ENCODE measurements at places on chromosomes 5 and 9. TPM values are rescaled to one million over a fixed set of nuclear protein-coding genes. Genes with fewer than 3 reads are reported as not detected.

Gene GARIN3
- not detected for polyA plus RNA-seq

Gene RASEF
- polyA plus RNA-seq: not detected

Gene TYRP1
- polyA plus RNA-seq: not detected

Gene PRSS3
- polyA plus RNA-seq: not detected

Gene PNPLA7
- polyA plus RNA-seq: 0.10 TPM

Gene HMMR
- polyA plus RNA-seq: not detected

Gene PTGDS
- polyA plus RNA-seq: 1.5 TPM

Gene PCDHGA10
- not detected for polyA plus RNA-seq

Gene PCDHGB1
- not detected for polyA plus RNA-seq

Gene PRKACG
- not detected for polyA plus RNA-seq

Gene SYK
- polyA plus RNA-seq: 51.1 TPM

Gene TTC23L
- not detected for polyA plus RNA-seq

DNA sequence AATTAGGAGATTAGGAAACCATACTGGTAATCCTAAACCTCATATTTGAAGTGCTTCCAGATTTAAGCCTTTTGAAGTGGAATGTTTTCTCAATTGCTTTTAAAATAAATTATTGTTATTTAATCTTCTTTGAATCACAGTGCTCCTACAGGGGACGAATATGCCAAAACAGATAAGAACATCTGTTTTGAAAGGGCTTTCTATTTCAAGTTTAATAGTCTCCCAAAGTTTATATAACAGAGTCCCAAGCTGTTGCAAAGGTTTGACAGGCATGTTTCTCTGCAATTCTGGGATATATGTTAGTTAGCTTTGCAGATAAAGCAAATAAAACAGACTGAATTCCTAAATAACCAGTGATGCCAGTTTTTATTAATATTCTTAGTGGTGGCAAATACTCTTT is 803.7 kb downstream of the TLE4 start:
- DNase-seq: no peak

DNA sequence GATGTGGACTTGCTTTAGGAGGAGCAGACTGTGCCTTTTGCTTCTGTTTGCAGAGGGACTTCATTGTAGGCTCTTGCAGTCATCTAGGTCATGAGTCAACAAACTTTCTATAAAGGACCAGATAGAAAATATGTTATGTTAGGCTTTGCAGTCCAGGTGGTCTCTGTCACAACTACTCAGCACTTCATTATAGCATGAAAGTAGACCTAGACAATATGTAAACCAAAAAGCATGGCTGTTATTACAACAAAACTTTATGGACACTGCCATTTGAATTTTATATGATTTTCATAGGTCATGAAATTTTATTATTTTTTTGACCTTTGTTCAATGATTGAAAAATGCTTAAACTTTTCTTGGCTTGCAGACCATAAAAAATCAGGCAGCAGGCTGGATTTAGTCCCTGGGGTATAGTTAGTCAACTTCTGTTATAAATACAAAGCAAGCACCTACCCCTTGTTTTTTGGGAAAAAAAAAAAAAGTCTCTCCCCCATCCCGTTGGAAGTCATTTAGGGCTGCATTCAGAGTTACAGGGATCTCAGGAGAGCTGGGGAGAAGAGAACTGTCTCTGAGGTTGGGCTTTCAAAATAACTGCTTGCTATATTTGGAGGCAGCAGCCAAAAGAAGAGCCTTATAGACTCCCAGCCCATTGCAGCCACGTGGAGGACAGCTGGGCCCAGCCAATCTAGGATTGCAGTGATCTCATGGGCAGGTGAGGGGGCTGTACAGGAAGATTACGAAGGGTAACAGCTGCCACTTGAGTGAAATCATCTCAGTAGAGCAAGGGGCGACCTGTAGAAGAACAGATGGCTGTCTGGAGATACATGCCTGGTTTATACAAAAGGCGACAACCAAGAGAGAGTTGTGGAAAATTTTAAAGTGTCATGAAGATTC is 136.6 kb upstream of the TNC start:
- no peak for DNase-seq

GRCh38 chr5:1801967-1802295 is 724 bp downstream of the NDUFS6 start:
- DNase-seq: no peak

DNA sequence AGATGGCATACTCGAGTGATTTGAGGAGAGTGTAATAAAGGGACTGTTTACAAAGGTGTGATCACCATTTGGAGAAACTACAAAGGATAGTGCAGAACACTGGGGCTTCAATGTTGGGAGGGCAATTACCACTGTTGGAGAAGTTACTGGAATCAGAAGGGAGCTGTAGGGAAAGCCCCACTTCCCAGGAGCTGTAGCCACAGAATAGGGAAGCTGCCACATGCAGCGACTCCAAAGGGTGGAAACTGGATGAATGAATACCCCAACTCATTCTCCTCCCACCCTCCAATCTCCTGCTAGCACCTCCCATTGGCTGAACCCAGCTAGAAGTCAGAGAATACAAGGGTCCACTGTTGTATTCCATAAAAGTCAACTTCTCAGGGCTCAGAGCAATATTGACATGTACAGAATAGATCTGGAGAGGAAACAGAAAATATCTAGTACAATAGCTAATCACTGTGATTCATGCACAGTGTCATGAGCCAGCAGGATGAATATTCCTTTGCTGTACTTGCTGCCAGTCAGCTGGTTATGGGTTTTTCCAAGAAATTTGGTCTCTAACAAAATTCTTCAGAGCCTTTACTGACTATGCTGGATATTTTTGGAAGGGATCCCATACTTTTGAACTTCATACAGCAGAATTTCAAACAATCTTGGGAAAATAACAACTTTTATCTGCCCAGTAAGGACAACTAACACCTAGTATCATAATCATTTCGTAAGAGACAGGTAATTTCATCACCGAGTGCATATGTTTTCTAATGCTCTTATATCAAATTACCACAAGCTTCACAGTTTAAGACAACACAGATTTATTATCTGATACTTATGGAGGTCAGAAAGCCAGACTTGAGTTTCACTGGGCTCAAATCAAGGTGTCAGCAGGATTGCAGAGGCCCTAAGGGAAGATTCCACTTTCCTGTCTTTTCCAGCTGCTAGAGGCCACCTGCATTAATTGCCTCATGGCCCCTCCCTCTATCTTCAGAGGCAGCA is 39.6 kb downstream of the PDCD1LG2 start:
- DNase-seq: peak; percentile 36

- DNase-seq: no peak
Measured at GRCh38 chr5:133701871-133702270, 89.5 kb upstream of the FSTL4 start.

GRCh38 chr9:82582693-82583092 is 480.2 kb downstream of the RASEF start:
- DNase-seq: no peak

DNA sequence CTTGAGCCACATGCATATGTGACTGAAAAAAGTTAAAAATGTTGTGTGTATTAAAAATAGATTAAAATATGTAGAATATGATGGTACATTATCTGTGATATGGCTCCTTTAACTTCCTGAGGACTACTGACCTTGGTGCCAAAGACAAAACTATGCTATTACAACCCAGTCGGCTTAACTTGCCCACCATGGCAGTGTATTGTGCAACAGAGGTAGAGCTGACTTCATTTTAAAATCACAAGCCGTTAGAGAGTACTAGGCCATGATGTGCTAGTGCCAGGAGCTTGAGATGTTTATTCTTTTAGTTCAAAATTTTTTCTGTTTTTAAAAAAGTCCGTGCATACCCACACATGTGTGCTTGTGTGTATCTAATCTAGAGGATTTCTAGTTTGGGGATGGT is 46.3 kb downstream of the NAA35 start:
- DNase-seq: no peak

DNA sequence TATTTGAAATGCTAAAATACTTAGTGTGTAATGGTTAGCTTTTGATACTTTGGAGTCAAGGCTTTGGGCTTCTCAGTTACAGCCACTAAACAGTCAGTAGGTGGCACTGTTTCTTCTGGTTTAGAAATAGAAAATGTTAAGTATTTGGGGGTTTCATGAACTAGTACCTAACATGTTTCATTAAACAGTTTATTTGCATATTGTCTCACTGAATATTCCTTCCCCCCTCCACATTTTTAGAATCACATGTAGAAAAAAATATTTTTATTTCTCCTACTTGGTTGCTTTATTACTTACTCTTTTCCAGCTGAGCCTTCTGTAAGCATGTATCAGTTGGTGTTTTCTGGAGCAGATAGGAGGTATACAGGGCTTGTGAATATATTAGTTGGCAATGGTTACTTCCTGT is 48.0 kb downstream of the IPO11 start:
- DNase-seq: peak; percentile 16

GRCh38 chr5:139974661-139975060 is 68.4 kb downstream of the NRG2 start:
- DNase-seq: no peak

GRCh38 chr5:169785771-169786618 is 148.9 kb downstream of the DOCK2 start:
- DNase-seq: no peak

DNA sequence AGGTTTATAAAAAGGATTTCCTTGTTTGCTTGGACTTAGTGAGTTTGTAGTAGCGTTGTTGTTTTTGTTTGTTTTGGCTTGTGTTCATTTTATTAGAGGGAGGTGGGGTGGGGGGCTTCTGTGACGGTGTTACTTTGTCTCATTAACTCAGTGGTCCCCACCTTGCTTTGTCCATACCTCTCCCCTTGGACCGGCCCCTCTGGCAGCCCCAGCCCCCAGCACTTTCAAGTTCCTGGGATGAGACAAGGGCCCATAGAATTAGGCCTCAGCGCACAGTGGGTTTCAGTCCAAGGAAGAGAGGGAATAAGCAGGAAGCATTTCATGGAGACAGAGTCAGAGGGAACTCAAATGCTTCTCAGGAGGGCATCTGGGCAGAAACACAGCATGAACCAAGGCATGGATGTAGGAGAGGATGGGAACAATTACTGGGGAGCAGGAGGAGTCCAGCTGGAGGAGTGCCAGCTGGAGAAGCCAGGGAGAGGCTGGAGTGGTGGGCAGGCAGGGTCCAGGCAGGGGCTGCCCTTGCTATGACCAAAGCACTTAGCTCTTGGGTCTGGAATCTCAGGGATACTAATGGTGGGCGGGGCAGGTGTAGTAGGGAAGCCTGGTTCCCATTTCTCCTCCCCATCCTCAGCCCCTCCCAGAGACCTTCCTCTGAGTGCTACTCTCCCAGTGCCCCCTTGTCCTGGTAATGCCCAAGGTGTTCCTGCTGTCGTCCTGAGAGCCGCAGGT is 23.5 kb upstream of the ENHO start:
- no peak for DNase-seq

- DNase-seq: no peak
Measured at GRCh38 chr5:131364507-131365050, 100.7 kb downstream of the CDC42SE2 start.

- DNase-seq: no peak
Measured at GRCh38 chr5:74974451-74975091, 77.8 kb downstream of the GCNT4 start.

GRCh38 chr5:179823937-179824744 is 3.4 kb downstream of the SQSTM1 start:
- DNase-seq: no peak

- DNase-seq: no peak
Measured at GRCh38 chr5:112878760-112879159, 17.7 kb downstream of the SRP19 start.

GRCh38 chr9:118609355-118610044 is 759.7 kb downstream of the BRINP1 start:
- no peak for DNase-seq

GRCh38 chr9:18208166-18209059 is 265.5 kb upstream of the ADAMTSL1 start:
- DNase-seq: no peak

- no peak for DNase-seq
Measured at GRCh38 chr9:133440874-133441273, 18.7 kb downstream of the ADAMTS13 start.

DNA sequence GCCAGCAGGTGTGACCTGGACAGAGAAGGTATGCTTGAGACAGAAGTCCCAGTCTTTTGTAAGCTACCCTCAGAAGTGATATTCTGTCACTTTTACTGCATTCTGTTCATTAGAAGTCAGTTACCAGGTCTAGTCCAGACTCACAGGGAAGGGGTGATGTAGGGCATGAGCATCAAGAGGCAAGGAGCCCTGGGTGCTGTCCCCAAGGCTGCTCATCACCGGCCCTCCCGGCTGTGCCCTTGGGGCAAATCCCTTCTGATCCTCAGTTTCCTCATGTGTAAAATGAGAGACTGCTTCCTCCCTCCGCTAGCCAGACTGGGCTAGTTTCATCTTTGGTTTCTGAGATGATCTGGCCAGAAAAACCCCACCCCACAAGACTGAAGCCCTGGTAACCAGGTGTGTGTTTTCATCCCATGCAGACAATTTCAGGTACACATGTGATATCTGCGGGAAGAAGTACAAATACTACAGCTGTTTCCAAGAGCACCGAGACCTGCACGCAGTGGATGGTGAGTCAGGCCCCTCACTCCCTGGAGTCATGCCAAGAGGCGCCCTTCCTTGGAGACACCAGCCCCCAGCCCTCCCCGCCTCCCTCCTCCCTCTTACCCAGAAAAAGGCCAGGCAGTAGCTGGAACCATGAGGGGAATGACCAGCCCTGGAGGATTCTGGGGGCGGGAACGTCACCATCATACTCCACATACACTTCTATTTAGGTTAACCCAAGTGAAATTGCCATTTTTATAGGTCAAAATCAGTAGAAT is 71.0 kb downstream of the AMBP start:
- DNase-seq: no peak

GRCh38 chr9:128205296-128205944 is 2.2 kb downstream of the DNM1 start:
- no peak for DNase-seq

- DNase-seq: no peak
Measured at GRCh38 chr9:133759146-133759900, 21.2 kb upstream of the SARDH start.

DNA sequence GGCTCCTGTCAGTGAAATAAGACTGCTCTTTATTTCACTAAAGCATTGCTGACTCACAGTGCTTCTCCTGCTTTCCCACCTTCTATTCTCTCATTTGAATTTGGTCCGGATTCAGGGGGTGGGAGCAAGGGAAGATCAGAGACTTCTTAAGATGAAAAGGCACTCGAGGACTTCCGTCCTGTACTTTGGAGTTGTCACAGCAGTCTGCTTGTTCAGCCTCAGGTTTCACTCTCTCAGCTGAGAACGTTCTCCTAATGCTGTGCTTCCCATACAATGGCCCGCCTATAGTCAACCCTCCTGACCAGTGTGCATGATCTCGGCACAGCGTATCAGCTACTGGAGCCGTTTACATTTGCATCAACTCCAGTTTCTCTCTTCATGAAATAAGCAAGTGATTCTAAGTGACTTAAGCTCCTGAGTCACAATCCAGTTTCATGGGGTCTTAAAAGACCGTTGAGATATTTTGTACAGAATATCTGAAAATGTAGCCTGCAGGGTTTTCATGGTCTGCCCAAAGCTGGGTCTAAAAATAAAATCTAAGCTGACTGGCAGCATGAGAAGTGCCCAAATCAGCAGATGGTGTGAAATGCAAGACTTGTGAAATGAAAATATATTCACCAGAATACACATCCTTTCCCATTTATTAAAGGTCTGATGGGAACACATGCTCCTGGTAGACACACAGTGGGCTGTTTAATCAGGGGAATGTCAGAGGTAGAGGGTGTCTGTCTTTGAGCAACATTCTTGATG is 145.0 kb downstream of the ADCY2 start:
- DNase-seq: no peak

GRCh38 chr5:1800472-1801221 is 560 bp upstream of the NDUFS6 start:
- peak; percentile 17 for DNase-seq

- DNase-seq: no peak
Measured at GRCh38 chr5:135828782-135829127, 5.7 kb upstream of the SLC25A48 start.

- no peak for DNase-seq
Measured at GRCh38 chr5:97181856-97182545, 1.0 kb downstream of the RIOK2 start.

Data from CD14-positive monocyte (primary cell).